Activated naive CD8-positive, alpha-beta T cell treated with anti-CD3 and anti-CD28 coated beads, Interleukin-2, amount 10 ng/mL, durations not matched to agents 7 days and 5 days (primary cell): ENCODE measurements at places on chromosomes 16 and 17. TPM values are rescaled to one million over a fixed set of nuclear protein-coding genes. Genes with fewer than 3 reads are reported as not detected.

Gene SLC25A39
- 117 TPM for total RNA-seq

Gene HOXB1
- not detected for total RNA-seq

Gene SCGB1C2
- not detected for total RNA-seq

- peaks cover 27% of the 10 kb centered on the region for H3K4me1 ChIP-seq
- H3K4me3 ChIP-seq = no peak overlapping the region
- peak; percentile 82 for DNase-seq
- H3K27me3 ChIP-seq = peaks cover 2% of the 10 kb centered on the region
- H3K36me3 ChIP-seq = no peaks in the 10 kb centered on the region
- no peak overlapping the region for H3K27ac ChIP-seq
Measured at GRCh38 chr17:39239640-39240314, 14.0 kb upstream of the STAC2 start.

GRCh38 chr17:79627766-79628690 lies 17.2 kb upstream of the RBFOX3 start:
- H3K36me3 ChIP-seq = no peaks in the 10 kb centered on the region
- H3K27ac ChIP-seq = no peak overlapping the region
- no peak overlapping the region for H3K4me3 ChIP-seq
- DNase-seq = peak; percentile 7
- peaks cover 3% of the 10 kb centered on the region for H3K27me3 ChIP-seq
- H3K4me1 ChIP-seq = no peaks in the 10 kb centered on the region

DNA sequence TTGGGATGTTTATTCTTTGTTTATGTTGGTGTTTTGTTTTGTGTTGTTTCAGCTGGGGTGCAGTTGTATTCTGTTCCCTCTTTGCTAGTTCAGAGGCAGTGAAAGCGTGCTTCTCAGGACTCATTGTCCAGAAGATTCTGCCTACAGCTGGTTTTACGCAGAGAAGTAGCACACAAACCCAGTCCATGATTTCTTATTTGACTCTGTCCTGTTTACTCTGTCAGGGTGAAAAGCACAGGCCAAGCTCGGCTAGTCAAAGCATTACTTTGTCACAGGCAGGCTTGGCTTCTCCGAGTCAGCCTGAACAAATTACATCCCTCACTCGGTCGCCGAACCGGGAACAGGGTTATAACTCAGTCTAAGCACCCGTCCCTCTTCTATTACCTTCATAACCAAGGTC lies 435.0 kb downstream of the MAF start:
- H3K36me3 ChIP-seq = peaks cover 4% of the 10 kb centered on the region
- H3K4me1 ChIP-seq = peaks cover 18% of the 10 kb centered on the region
- no peaks in the 10 kb centered on the region for H3K27me3 ChIP-seq
- no peak overlapping the region for H3K4me3 ChIP-seq

DNA sequence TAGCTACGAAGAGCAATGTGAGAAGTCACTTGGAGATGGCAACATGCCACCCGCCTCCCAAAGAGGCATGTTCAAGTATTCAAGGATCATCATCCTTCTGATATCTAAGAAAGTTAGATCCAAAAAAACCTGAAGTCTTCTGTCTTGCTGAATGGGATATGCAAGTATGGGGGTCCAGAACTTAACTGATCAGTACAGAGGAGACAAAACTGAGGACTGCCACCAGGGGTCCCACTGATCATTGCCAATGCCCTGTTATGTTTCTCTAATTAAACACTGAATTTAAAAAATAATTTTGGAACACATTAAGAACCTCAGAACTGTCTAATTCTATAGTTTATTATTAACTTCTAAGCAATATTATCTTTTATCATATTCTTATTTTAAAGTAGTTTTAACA lies 99.7 kb downstream of the CDH8 start:
- H3K27ac ChIP-seq = no peak overlapping the region
- no peak overlapping the region for H3K4me3 ChIP-seq
- no peaks in the 10 kb centered on the region for H3K4me1 ChIP-seq

- no peak overlapping the region for H3K27ac ChIP-seq
- H3K36me3 ChIP-seq = no peaks in the 10 kb centered on the region
- no peak for DNase-seq
- H3K4me3 ChIP-seq = no peak overlapping the region
- peaks cover 5% of the 10 kb centered on the region for H3K27me3 ChIP-seq
Measured at GRCh38 chr16:57945740-57946138, 25.2 kb downstream of the CNGB1 start.
